Right renal cortex interstitium (tissue), 3 donors: ENCODE measurements at places on chromosomes 5 and 9.
A peak's percentile ranks its signal among the peaks of the same experiment; 100 is the strongest.

DNA sequence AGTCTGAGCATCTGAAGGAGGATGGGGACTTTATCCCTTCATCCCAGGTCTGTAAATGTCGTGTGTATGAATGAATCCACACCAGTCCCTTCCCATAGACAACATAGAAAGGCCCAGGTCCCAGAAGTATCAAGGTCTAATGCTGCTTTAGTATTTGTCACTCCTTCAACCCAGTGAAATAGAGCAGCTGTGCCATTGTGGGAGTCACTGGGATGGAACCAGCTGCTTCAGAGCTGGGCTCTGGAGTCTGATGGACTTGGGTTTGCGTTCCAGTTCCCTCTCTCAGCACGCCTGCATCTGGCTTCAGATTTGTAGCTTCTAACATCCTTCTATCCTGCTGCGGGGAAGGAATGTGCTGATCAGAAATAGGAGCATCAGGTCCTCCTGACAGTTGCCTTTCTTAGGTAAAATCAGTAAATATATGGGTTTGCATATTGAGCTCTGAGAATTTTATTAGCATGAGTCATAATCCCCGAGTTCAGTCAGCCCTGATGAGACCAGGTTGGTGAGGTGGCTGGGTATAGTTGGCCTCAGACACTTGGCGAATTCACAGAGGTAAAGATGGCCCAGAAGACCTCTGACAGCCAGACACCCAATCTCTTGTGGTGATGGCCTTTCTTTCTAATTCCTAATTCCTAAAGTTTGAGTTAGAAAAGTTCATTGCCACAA, 10.1 kb downstream of the ACO1 start:
- no peak for DNase-seq

DNA sequence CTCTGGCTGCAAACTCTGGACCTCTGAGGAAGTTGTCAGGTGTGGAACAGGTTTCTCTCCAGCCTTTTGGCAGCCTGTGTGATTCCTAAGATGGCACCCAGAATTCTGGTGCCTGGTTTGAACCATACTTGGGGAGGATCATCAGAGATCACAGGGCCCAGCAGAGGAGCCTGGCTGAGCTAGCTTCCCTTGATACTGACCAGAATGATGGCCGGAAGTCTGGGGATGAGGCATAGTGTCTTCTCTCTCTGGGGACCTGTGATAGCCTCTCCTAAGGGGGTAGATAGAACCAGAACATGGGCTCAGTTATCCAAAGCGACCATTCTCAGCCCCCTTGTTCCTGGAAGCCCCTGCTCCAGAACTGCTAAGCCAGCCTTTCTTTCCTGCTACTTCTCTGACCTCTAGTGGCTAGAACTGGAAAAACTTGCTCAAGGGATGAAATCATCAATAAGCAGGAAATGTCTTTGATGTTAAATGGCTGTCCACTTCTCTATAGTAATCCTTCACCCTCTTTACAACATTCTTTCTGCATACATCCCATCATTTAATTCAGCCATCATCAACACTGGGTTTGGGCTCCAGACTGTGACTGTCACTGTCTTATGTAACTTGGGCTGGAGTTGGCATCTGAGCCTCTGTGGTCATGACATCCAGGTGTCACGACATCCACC, 55.1 kb downstream of the C9orf152 start:
- DNase-seq = no peak

GRCh38 chr5:91339063-91339705, 43.9 kb downstream of the ARRDC3 start:
- DNase-seq = no peak

- no peak for DNase-seq
Observed at GRCh38 chr9:88821033-88821745, 170.1 kb upstream of the S1PR3 start.

DNA sequence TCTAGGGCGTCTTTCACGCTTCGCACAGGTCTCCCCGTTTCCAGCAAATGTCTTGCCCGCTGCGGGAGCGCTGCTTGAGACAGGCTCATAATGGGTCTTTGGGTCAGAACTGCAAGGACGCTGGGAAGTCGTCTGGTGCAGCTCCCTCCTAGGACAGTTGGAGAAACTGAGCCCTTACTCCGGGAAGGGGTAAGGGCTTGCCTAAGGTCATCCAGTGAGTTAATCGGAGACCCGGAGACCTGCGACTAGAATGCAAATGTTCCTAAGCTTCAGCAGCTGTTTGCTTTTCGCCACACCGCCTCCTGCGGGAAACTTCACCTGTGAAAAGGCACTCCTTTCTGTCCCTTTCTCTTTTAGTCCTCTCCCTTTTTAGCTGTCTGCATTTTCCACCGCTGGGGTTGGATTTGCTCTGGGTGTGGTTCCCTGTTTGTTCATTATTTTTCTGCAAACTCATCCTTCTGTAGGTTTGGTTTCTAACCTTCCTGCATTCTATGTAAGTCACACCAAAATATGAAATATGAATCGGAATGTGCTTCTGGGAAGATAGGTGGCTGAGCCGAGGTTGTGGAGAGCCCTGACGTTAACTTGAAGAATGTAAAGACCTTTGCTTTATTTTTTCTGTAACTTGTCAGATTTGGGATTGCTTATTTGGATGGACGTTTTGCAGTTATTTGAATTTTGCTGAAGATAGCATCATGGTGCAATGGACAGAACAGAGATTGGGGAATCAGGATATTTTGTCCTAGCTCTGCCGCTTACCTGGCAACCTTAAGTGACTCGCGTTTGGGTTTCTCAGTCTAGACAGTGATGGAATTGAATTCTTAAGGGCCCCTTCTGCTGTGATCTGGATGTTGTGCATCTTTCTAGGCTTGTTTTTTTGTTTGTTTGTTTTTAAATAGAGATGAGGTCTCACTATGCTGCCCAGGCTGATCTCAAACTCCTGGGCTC, 909 bp downstream of the SLC36A1 start:
- no peak for DNase-seq

GRCh38 chr9:107375651-107376369, 92.7 kb downstream of the RAD23B start:
- DNase-seq = no peak

DNA sequence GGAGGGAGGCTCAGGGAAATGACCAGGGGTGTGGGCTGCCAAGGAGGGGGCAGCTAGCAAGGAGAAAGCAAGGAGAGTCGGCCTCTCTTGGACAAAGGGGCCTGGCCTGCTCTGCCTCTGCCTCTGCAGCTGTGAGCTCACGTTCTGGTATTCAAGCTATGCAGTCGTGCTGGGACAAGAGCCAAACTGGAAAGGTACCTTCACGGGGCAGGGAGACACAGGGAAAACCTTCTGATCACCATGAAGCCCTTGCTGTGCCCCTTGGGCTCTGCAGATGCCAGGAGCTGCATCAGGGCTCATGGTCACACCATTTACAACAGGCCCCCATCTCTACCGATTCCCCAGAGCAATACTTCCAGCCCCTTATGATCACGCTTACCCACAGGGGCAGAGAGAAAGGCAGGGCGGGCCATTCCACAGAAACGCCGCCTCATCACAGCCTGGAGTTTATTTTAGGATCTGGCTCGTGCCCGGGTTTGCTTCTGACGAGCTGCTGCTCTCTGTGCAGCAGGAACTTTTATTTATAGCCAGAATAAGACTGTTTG, 63.2 kb downstream of the PRRT1B start:
- DNase-seq = peak; percentile 36

GRCh38 chr5:69006030-69006429, 87.8 kb upstream of the SLC30A5 start:
- DNase-seq = no peak

GRCh38 chr5:135265497-135266302, 133.3 kb downstream of the MACROH2A1 start:
- DNase-seq = no peak

DNA sequence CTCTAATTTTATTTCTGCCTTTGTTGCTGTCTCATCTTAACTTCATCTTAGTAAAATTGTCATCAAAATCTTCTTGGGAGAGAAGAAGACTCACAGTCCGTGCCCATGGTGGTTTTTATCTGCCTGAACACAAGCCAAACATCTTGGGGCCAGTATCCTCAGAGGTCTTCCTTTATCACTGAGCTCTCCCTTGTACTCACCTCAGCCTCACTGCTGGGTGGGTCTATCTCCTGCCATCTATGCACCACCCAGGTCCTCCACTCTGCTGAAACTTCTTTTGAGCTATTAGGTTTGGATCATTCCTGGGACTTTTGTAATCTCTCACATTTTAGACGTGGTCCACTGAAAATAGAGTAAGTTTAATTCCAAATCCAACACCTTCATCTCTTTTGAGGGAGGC, 116.3 kb upstream of the EPB41L4A start:
- DNase-seq = no peak

DNA sequence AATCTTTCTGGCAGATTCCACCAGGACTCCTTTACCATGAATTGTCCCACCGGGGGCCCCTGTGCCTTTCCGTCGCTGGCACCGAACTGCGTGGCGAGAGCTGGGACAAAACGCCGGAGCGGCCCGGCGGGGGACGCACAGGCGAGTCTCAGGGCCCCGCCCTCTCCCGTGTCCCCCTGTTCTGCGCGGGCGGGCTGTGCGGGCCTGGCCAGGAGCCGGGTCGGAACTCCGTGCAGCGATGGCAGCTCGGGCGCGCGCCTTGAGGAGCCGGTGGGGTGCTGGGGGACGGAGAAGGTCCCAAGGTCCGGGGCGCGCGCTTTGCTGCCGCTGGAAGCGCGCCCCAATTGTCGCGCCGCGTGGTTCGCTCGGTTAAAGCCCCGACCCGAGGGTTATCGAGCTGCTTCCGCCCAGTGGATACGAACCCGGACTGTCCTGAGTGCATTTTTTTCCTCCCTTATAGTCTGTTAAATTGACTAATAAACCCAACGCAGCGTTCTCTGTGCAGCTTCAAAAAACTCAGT, 125.3 kb downstream of the TMEM174 start:
- no peak for DNase-seq

- no peak for DNase-seq
Observed at GRCh38 chr5:144210655-144211054, 40.0 kb downstream of the KCTD16 start.

DNA sequence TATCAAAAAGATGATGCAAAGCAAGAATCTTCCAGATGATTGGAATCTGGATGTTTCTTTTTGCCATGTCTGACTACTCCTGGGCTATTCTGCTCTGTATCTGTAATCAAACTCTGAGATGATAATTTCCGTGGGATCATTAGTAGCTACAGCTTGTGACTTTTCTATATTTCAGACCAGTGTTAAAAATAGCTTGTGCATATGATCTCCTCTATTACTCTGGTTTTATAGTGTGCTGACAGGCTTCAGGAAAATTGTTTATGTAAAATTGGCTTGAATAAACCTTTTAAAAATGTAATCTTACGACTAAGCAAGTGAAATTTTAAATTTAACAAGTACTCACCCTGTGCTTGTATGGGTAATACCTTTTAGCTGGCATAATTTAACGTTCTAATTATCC, 40.4 kb downstream of the NAA35 start:
- DNase-seq = no peak

- no peak for DNase-seq
Observed at GRCh38 chr5:56175021-56175420, 58.1 kb downstream of the ANKRD55 start.

DNA sequence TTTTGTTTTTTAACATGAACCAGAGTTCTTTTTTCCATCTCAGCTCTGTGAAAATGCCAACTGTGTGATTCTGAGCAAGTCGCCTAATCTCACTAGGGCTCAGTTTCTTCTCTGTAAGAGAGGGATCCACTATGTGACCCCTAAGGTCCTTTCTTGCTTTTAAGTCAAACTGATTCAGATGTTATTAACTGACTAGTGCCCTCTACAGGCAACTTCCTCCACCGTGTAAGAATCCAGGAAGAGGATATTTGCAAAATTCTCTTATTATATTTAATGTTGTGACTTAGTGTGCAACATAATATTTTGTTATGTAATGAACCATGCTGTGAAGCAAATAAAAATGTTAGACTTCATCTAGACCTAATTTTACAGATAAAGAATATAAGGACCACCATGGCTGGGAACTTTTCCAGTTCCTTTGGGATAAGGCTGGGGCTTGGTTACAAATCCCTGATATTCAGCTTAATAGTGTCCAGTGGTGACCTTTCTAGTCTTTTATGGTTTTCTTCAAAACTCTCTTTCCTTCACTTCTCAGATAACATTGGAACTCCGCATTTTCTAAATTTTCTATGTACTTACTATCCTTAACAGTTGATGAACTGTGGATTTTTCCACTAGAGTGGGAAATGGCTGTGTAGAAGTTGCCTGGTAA, 244.7 kb downstream of the PIK3R1 start:
- DNase-seq = no peak

GRCh38 chr9:20538956-20539355, 83.3 kb downstream of the MLLT3 start:
- DNase-seq = no peak

DNA sequence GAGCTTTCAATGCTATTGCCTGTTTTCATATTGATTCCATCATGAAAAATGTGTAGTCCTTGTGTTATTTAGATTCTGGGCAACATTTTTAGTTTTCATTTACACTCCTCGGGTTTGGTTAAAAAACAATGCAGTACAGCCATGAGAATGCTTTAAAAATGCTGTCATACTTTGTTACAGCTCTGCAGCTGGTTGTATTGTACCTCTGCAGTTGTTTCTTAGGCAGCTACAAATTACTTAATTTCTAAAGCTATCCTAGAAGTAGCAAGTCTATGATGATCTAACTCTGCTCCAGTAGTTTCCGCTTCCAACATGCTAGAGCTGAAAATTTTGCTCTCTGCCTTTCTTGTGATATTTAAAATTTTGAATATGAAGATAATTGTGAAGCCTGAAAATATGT, 20.2 kb downstream of the SNX18 start:
- DNase-seq = no peak

DNA sequence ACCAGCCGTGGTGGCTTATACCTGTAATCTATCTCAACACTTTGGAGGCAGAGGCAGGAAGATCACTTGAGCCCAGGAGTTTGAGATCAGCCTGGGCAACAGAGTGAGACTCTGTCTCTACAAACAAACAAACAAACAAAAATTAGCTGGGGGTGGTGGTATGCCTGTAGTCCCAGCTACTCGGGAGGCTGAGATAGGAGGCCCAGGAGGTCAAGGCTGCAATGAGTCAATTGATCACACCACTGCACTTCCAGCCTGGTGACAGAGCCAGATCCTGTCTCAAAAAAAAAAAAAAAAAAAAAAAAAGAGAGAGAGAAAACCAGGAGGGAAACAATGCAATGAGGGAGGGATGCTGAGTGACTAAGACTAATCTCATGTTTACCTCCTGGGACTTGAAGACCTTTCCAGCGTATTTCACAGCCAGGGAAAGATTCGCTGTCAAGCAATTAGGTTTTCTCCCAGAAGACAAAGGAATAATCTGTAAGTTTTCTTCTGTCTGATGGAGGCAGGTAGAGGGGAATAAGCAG, 51.1 kb upstream of the MIER3 start:
- no peak for DNase-seq
